ENCODE measurements at places on chromosomes 16 and 17.
A peak's percentile ranks its signal among the peaks of the same experiment; 100 is the strongest.

DNA sequence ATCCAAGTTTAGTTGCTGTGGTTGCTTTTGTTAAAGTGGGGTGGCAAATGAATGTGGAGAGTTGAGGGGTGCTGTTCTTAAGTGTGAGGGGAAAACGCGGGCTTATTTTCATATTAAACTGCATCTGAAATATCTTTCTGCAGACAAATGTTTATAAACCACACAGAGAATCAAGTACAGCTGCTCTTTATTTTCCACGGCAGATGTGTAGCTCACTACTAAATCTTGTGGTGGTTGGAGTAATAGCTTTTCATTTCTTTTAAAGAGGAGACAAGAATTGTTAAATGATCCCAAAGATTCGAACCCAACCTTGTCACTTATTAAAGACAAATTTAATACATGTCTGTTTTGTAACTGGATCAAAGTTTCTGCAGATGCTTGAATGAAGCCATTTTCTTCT lies 2.1 kb downstream of the CLTC start:
- DNase-seq, result no peak

- peak; percentile 76 for DNase-seq
These were observed at the start of gene SGSM2 for GRCh38 chr17:2336852-2337543. Gene SGSM2 (plus strand): TSS chr17:2337501. CDS start chr17:2337689, 188 bp downstream.

DNA sequence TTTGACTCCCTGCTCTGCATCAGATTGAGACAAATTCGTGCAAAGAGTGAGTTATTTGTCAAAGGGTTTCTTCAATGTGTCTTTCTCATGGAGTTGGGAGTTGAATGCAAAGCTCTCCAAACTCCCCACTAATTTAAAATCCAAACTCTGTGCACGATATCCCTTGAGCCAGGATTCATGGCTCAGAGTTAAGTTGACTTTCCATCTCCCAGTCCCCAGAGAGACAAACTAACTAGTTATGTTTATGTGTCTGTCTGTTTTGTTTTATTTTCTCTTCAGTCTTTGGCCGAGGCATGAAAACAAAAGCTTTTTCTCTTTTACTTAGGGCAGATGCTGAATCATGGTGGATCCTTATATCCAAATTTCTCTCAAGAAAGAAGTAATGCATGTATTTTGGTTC lies 570.0 kb upstream of the CDH5 start:
- DNase-seq, result no peak

DNA sequence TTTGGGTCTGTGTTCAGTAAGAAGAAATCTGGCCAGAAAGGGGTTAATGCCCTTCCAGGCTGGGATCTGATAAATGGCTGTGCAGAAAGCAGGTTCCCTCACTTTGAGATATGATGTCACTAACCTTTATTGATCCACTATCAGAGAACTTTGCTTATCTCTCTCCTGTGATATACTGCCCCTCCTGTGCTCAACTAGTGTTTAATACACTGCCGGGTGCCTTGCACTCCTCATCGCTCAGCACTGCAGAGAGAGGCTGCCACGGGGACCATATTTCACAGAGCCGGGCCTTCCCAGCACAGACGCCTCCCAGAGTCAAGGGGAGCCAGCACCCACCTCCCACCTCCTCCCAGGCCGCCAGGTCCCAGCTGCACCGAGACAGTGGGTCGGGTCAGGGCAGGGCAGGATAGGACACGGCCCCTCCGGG lies 20.2 kb downstream of the ZFHX3 start:
- no peak for DNase-seq

DNA sequence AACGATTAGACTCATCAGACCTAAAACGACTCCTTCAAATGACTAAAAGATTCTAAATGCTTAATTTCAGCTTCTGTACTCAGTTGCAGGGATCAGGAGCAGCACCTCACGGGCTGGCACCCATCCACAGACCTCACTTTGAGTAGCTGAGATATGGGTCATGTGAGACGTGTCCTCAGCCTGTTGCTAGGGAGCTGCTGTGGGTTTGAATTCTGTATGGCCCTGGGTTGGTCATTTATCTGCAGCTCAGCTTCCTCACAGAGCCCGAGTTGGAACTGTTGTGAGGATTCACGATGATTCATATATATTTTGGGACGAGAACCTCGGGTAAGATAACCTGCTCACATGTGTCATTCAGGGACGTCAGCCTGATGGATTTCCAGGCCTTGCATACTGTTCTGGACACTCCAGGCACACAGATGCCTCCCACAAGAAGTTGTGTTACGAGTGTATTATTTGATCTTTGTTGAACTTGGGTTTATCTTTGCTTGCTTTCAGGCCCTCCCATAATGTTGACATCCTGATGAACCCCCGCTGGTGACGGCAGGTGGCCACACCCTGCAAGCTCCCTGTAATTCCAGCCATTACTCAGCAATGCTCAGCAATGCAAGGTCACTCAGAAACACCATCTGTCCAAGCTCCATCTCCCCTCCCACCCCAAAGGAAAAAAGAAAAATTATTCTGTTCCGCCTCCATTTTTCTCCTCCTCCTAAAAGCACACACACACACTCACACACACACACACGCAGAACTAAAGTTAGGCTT lies 137.6 kb downstream of the RBFOX3 start:
- no peak for DNase-seq

DNA sequence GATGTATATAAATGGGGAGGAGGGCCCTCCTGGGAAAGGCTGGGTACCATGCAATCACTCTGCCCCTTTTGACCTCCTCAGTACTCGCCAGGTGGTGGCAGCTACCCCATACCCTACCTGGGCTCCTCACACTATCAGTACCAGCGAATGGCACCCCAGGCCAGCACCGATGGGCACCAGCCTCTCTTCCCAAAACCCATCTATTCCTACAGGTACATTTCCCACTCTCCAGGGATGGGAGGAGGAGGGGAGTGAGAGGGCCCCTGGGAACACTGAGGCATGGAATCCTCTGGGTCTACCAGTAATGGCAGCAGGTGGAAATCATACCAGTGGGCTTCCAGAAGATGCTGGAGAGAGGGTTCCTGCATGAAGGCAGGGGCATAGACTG lies 22.9 kb downstream of the FOXN1 start:
- no peak for DNase-seq

DNA sequence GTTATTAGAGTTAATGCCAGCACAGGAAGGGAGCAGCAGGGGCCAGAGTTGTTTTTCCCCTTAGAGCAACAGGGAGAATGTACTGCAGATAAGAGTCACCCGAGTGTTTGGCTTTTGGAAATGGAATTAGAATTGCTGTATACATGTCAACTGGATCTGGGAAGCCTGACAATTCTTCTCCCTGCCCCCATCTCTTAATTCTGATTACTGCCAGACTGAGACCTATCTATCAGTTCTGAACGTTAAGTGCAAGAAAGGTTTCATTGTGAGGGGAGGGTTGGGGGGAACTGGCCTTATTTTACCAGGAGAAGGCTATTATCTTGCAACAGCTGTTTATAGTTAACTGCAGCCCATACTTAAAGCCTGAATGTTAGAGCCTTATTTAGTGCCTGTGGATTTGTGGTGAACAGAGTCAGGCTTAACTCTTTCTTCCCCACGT lies 424.5 kb upstream of the CDH11 start:
- no peak for DNase-seq
